ENCODE measurements at places on chromosomes 11 and 22.
A peak's percentile ranks its signal among the peaks of the same experiment; 100 is the strongest.

- no peak for DNase-seq
Observed at GRCh38 chr22:31321421-31321820, 24.7 kb downstream of the PATZ1 start.

- no peak for DNase-seq
Observed at GRCh38 chr11:25988178-25988577, 343.8 kb upstream of the ANO3 start.

DNA sequence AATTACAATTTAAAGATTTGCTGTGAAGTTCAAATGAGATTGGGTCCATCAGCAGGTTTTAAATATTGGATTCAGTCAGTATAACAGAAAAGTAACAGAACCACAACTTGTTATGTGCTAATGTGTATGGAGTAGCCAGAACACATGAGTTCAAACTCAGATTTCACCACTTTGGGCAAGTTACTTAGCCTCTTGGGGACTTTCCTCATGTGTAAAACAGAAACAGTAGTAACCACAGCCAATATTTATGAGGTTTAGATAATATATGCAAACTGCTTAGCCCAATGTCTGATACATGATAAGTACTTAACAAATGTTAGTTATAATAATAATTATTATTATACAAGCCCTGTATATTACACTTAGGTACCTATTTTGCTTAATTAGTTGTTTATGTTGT lies 21.8 kb upstream of the SLC5A12 start:
- DNase-seq, result no peak

GRCh38 chr11:20158597-20159257 lies 1.5 kb downstream of the DBX1 start:
- DNase-seq, result peak; percentile 62

GRCh38 chr11:35605706-35606105 lies 12.6 kb upstream of the FJX1 start:
- peak; percentile 58 for DNase-seq

- DNase-seq, result no peak
Observed at GRCh38 chr11:83663988-83664387, 377.8 kb upstream of the CCDC90B start.

DNA sequence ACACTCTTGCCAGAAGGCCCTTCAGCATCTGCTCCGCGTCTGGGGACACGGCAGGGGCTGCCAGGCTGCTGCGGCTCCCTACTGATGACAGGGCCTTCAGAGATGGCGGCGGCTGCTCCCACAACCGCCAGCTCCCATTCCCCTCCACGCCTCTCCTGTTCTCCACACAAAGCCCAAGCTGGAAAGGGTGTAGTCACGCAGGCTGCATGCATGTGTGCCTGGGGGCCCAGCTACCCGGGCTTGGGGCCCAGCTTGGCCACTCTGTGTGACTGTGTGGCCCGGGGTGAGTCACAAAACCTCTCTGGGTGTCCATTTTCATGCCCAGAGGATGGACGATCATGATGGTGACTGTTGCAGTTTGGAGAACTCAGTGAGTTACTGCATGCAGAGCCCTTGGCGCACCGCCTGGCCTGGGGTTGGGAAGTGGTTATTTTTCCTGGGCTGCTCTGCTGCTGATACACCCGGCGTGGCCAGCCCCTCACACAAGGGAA lies 31.7 kb upstream of the PARVB start:
- DNase-seq, result peak; percentile 55

GRCh38 chr22:43267332-43267980 lies 75.7 kb downstream of the SCUBE1 start:
- DNase-seq, result no peak

GRCh38 chr11:77589181-77589520 lies 602 bp upstream of the AQP11 start:
- no peak for DNase-seq

DNA sequence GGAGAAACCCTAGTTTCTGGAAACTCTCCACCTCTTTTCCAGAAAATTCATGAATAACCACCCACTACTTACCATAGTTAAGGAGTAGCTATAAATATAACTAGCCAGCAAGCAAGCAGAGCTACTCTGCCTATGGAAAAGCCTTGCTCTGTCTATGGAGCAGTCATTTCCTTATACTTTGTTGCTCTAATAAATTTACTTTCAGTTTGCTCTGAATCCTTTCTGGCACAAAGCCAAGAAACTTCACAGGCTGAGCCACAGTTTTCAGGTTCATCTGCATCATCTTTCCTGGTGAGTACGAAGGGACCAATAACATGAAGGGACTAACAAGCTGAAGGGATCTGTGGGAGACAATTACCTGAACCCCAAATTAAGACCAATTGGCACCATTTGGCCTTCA lies 4.6 kb downstream of the OR4C45 start:
- no peak for DNase-seq

DNA sequence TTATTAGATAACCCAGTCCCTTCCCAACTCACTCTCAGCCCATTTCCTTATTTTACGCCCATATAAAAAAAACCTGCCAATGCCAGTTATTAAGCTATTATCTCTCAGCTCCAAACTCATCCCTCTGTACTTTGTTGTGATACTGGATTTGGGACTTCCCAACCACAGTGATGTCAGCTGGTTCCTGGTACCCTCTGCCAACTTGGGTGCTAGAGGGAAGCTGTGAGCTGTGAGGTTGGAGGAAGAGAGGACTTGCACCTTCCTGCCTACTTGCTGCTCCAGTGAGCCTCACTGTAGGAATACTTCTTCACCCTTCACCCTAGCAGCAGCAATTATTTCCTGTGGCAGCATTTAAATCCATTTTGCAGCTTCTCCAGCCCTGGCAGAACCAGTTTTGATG lies 19.2 kb upstream of the CSF2RB start:
- DNase-seq, result no peak

DNA sequence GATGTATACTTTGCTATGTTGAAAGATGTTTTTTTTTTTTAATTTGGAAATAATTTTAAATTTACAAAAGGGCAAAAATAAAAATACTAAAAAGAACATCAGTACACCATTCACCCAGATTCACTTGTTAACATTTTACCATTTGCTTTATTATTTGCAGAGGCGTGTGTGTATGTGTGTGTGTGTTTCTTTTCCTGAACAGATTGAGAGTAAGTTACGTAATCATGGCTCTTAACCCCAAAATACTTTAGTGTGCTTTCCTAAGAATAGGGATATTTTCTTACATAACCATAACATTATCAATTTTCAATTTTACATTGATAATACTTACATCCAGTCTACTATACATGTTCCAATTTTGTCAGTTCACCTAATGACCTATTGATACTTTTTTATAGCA lies 91.5 kb upstream of the HORMAD2 start:
- no peak for DNase-seq

- no peak for DNase-seq
Observed at GRCh38 chr11:36467916-36468315, 42.2 kb downstream of the TRAF6 start.

- DNase-seq, result no peak
Observed at GRCh38 chr11:103453915-103454709, 344.9 kb downstream of the DYNC2H1 start.

DNA sequence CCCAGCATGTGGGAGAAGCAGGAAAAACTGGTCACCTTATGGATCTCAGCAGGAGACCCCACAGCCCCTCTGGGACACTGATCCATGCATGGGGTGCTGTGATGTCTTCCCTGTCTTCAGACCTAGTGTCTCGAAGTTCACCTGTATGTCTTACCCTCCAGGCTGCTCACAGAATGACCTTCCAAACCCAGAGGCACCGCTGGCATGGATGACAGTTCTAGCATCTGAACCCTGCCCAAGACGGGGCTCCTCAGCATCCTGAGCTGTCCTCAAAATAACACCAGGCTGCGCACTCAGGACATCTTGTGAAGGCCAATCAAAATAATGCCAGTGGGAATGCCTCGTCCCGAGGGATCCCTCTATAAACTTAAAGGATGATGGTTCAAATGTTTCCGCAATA lies 824.9 kb downstream of the TBC1D22A start:
- no peak for DNase-seq

GRCh38 chr11:120179057-120179672 lies 31.7 kb upstream of the OAF start:
- no peak for DNase-seq

DNA sequence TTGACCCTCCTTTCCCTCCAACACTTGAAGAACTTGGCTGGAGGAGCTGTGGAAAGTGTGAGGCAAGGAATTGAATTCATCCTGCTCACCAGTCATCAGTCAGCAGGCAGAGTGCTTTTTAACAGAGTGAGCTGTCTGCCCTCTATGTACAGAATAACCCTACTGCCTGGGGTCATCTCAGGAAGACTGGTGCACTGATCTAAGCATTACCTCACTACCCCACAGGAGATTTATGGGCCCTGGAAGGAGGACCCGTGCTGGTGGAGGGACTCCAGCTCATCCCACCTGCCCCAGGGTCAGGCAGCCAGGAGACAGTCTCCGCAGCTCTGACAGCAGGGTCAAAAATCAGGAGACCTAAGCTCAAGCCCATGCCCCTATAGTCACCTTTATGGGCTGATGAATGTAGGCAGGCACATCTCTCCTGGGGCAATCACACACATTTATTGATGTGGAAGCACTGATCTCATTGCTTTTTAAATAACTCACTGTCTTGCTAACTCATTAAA lies 270.8 kb upstream of the SESN3 start:
- DNase-seq, result no peak

DNA sequence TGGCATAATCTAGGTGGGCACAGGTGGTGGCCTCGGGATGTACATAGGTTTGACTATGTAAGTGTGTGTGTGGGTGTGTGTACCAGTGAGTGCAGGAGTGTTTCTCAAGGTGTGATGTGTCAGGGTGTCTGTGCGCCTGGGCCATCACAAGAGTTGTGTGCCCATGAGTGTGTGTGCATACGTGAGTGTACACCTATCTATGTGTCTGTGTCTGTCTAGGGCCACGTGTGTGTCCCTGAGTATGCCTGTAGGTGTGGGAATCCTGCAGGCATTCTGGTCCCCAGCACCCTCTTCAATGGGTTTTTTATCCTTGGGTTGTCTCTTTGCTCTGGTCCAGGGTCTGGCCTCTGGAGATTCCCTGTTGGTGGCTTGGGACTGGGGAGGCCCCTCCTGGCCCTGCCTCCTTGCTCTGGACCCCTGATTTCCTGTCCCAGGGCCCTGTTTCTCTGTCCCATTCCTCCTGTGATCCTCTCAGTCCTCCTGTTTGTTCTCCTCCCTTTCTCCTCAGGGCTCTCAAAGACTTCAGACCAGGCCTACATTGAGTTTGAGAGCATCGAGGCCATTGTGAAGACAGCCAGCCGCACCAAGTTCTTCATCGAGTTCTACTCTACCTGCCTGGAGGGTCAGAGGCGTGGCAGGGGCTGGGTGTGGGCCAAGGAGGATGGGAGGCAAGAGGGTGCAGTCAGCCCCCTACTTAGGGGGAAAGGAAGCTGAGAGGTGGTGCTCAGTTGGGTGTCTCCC lies 9.4 kb downstream of the INPPL1 start:
- DNase-seq, result no peak

- DNase-seq, result no peak
Observed at GRCh38 chr11:64789331-64790204, 11.2 kb upstream of the SF1 start.

- DNase-seq, result no peak
Observed at GRCh38 chr11:69828276-69828970, 9.2 kb upstream of the FGF3 start.

DNA sequence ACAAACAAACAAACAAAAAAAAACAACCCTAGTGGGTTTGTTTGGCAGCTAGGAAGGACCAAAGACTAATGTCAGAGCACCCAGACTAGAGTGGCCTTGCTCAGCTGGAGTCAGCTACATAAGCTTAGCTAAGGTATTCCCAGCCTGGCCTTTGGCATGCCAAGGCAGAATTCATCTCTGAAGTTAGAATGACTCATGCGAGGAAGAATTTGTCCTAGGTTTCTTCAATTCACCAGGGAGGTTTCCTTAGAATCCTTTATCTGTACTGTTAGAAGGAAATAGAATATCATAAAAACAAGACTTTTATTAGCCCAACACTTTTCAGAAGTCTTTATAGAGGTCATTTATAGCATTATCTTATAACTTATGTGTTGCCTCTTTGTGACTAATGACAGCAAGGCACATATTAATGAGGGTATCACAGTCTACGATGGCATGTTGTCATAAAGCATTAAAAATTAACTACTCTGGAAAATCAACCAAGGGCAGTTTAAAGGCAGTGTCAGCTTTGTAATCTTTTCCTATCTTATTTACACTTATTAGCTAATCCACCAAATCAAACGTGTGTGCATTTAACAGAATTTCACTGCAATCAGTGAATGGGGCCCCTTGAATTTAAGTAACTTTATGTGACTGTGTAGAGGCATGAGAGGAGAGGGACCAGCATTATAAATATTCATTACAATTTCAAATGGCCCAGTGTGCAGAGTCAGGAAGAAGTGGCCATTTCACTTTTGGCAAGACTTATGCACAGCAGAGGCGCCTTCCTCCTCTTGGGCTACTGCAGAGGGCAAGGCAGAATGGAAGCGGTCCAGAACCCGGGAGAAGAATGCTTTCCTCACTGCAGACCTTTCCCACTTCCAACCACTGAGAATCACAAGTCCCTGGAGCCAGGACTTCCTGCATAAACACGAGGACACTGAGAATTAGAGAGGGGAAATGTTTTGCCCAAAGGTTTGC lies 36.3 kb downstream of the SLC5A1 start:
- DNase-seq, result peak; percentile 72

- no peak for DNase-seq
Observed at GRCh38 chr22:43272869-43273318, 70.3 kb downstream of the SCUBE1 start.

DNA sequence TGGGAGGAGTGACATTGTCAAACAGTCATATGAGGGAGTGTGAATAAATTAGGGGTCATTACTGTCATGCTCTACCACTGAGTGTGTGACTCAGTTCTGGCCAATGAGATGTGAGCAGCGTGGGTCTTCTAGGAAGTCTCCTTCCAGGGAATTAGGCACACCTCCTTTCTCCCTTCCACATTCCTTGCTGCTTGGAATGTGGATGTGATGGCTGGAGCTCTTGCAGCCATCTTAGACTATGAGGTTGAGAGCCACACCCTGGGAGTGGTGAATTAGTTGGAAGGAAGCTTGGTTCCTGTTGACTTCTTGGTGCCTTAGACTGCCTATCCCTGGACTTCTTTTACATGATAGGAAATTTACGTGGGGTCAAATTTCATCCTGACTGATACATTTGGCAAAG lies 36.5 kb upstream of the SMIM38 start:
- no peak for DNase-seq

DNA sequence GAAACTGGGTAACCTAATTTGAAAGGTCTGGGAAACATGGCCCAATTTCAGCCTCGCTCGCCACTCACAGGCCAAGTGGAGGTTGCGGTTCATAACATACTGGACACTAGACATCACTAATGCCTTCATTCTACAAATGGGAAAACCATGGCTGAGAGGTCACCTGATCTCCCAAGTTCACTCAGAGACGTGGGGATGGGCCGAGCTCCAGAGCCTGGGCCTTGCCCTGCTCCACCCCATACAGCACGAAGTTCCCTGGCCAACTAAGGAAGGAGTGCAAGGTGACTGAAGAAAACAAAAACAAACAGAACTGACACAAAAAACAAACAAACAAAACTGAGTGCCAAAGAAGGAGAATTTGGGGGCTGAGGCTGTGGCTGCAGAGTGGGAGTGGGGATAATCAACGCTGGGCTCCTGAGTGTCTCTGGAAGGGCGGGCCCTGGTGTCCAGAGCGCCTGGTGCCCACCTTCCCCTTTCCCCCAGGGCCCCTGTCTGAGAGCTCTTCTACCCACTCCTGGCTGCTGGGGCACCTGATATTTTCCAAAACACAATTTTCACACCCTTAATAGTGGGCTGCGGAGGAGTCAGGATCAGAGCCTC lies 46.5 kb upstream of the ADA2 start:
- DNase-seq, result no peak

- DNase-seq, result no peak
Observed at GRCh38 chr11:120648771-120649170, 137.2 kb downstream of the GRIK4 start.
